ENCODE measurements at places on chromosomes 2 and 18. TPM values are rescaled to one million over a fixed set of nuclear protein-coding genes. Genes with fewer than 3 reads are reported as not detected.

CCBE1 gene
- 2.9 TPM for total RNA-seq

DNA sequence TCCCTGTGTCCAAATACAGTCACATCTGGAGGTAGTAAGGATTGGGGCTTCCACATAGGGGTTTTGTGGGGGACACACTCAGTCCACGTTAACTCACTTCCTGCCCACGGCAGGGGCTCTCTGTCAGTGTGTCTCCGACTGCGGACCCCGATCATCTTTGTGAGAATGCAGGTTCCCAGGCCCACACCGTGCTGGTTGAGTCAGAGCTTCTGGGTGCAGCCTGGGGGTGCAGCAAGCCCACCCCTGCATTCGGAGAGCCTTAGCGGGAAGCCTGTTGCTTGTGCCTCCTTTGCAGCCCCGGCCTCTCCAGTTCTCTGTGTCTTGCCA is 28.0 kb downstream of the HPCAL1 start:
- DNase-seq: no peak

DNA sequence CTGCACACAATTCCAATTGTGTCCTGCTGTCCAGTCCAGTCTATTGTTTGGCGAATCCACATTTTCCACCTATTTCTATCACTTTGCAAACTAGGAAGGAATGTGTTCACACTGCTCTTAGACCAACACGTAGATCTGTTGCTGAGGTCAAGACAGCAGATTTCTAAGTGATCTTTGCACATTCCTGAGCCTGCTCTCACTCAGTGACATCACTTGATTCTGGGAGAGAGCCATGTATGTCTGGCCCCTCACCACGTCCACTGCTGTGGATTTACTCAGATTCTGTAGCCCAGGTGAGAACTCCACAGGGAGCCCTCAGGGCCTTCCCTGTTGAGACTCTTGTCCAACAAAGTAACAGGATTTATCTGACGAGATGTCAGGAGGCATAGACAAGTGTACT is 317.2 kb downstream of the TSN start:
- no peak for DNase-seq

POTEI gene
- total RNA-seq: 1.8 TPM

GRCh38 chr2:222133897-222134296 is 164.9 kb downstream of the PAX3 start:
- DNase-seq: no peak

UNC80 gene
- 0.93 TPM for total RNA-seq

SPC25 gene
- total RNA-seq: 38.9 TPM

DCDC2C gene
- total RNA-seq: not detected

- no peak for DNase-seq
These were observed 7.4 kb downstream of the PMAIP1 start for GRCh38 chr18:59907172-59907571.

GRCh38 chr2:204000446-204000845 is 63.9 kb downstream of the ICOS start:
- no peak for DNase-seq

ATG4B gene
- 80.7 TPM for total RNA-seq

GRCh38 chr2:149894760-149895159 is 307.2 kb upstream of the MMADHC start:
- no peak for DNase-seq

- DNase-seq: no peak
These were observed 71.2 kb upstream of the RBM44 start for GRCh38 chr2:237727363-237727762.

ABCG5 gene
- total RNA-seq: not detected

GRCh38 chr2:2570871-2571270 is 239.8 kb upstream of the MYT1L start:
- DNase-seq: no peak

MERTK gene
- total RNA-seq: 6.1 TPM

- DNase-seq: peak; percentile 45
These were observed 26.2 kb downstream of the MMADHC start for GRCh38 chr2:149561309-149561926.

GRCh38 chr2:43448011-43448821 is 147.6 kb downstream of the THADA start:
- DNase-seq: peak; percentile 61

- no peak for DNase-seq
These were observed 131.0 kb upstream of the CXCR4 start for GRCh38 chr2:136248907-136249306.

SOX11 gene
- 176 TPM for total RNA-seq

ALK gene
- total RNA-seq: not detected

- no peak for DNase-seq
These were observed 58.4 kb downstream of the SEMA4F start for GRCh38 chr2:74712223-74713053.

SALL3 gene
- total RNA-seq: 36.5 TPM

GRCh38 chr18:9653390-9653789 is 39.0 kb upstream of the PPP4R1 start:
- DNase-seq: no peak

IRS1 gene
- total RNA-seq: 13.0 TPM

DNA sequence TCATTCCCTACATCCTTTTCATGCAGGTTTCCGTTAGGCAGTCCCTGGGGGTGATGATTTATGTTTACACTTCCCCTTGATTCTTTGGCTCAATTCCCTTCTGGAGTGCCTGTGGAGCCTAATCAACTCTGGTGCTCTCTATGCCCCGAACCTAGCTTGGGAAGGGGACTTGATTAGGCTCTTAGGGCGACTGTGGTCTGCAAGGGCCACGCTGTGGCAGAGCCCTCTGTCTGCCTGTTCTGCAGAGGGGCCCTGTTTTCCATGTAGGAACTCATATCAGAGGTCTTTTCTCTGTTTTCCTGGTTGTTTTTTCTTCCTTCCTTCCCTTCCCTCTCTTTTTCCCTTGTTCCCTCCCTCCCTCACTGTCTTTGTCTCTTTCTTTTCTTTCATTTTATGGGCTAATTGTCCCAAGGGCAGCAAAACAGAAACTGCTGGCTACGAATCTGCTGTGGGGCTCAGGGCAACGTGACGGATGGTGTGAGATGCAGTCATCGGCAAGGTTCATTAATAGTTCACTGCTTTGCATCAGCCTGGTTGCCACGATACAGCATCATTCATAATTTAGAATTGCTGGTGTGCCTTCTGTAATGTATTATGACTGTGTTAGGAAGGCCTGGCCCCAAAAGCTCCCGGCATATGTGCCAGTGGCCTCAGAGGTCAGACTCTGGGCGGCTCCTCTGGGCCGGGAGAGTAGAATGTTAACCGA is 134.5 kb downstream of the NAPG start:
- no peak for DNase-seq

GALNT5 gene
- 0.03 TPM for total RNA-seq

DNA sequence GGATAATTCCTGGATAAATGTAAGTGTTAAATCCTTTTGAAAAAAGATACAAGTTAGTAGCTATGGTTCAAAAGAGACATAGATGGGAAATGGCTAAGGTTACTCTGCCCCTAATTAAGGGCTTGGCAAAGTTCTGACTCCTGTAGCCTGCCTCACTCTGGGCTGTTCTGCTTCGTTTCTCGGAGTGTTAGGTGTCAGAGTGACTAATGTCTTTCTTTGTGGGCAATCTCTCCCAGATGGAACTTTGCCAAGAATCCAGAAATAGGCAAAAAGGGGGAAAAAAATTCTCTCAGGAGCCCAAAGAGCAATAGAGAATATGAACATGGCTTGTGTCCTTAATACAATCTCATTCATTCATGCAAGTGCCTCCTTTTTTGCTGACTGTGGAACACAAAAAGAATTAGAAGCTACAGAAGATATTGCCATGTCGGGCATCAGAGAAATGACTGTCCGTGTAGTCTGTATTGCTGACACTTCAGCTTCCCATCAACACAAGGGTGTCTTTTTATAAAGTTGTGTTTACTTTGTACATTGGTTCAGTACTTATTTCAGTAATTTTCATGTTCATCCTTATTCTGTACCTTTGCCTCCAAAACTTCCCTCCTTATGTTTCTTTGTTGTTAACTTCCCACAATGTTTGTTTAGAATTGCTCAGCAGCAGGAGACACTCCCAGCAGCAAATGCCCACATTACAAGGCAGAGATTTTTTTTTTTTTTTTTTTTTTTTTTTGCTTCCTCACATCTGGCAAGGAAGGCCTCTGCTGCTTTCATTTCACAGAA is 134.0 kb downstream of the FTCDNL1 start:
- no peak for DNase-seq

DNA sequence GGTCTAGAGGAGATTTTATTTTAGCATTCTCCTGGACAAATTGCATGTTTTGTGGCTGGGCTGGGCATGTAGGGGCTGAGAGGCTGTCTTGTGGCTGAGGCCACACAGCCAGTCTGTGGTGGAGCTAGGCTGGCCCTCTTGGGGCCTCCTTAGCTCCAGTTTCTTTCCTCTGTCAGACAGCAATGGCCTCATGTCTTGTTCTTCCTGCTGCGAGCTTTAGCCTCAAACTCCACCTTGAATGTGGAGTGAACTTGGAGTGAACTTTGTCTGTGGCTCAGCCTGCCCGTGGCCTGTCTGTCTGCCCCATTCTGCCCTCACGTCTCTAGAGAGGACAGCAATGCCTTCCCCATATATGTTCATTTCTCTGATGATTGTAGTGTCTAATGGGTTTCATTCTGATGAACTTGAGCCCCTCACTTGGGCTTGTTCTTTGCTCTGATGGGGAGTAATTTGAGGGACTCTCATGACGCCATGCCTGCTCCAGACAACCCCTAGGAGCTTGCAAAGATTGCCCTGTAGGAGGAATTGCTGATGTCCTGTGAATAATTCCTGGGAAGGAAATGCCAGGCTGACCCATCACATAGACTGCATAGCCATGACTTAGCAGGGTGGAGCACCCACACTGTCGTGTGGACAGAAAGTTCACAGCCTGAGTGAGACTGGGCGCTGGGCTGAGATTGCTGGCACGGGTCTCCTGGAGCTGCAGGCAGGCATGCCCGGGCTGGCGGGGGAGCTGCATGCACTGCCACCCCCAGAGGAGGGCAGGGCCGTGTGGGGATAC is 42.6 kb downstream of the ASAP2 start:
- DNase-seq: no peak

RAB12 gene
- 41.4 TPM for total RNA-seq

DNA sequence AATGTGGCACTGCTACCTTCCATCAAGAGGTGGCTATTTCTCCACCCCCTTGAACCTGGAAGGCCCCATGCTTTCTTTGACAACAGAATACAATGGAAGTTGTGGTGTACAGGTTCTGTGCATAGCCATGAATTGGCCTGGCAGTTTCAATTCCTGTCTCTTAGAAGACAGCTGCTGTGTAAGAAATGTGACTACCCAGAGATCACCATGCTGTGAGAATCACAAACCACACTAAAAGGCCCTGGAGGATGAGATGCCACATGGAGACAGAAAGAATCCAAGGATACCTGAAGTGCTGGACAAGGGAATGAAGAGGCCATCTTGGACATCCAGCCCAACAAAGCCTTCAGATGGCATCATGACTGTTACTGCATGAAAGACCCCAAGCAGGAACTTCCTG is 47.7 kb upstream of the EHBP1 start:
- no peak for DNase-seq

GRCh38 chr2:59236723-59237122 is 995.6 kb upstream of the FANCL start:
- DNase-seq: no peak

DNA sequence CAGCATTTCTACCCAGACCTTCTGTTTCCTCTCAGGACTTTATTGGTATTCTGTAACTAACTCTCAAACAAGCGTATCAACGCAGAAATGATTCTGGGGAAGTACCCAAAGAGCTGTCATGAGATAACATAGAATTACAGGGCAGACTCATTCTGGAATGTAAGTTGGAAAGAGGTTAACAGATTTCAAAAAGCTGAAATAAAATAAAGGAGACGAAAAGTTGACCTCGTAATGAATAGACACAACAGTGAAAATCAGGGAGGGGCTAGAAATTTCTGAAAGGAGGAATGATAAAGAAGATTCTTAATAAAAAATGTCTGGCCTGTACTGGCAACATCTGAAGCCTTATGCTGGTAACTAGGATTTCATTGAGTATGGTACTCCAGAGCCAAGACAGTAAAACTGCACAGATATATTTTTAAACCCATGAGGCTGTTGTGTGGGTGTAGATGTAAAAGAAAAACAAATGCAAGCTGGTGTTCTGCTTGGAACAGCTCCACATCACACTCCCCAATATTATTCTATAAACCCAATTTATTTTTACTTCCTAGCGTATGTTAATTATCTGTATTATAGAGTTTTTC is 23.9 kb downstream of the RBMS1 start:
- DNase-seq: no peak

MYO7B gene
- 0.03 TPM for total RNA-seq

AKAIN1 gene
- total RNA-seq: not detected

DNA sequence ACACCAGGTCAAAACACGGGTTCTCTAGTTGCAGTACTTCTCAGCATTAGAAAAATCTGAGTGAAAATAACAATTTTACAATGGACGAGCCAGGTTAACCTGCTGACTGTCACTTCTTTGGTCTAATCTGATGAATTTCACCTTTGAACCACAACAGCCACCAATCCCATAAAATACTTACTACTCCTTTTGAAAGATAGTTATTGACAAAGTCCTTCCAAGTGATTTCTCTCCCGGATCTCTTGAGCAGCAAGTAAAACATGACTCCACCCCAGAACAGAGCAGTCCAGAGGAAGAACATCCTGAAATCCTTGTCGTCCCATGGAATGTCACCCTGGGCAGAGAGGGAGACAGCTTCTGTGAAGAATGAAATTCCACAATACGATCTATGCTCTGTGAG is 10.2 kb downstream of the AFG3L2 start:
- no peak for DNase-seq
